ENCODE measurements at places on chromosomes 7 and 10.

DNA sequence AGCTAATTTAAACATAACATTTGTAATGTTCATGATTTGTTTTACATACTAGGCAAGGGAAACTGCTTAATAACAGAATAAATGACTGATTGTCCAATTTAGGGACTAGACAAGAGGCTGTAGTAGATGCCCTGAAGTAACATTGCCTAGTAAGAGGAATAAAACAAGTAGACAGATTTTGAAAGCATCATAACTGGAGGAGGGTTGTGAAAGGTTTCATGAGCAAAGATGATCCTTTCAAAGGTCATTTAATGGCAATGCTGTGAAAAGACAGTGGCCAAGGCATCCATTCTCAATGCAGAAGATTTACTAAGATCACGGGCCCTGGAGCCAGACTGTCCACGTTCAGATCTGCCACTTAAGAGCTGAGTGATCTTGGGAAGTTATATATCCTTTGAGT, 44.8 kb upstream of the HHEX start:
- DNase-seq: no peak

GRCh38 chr7:140542228-140542603, 62.9 kb upstream of the MKRN1 start:
- DNase-seq: no peak

GRCh38 chr10:27383595-27384542, 120.2 kb upstream of the RAB18 start:
- no peak for DNase-seq

DNA sequence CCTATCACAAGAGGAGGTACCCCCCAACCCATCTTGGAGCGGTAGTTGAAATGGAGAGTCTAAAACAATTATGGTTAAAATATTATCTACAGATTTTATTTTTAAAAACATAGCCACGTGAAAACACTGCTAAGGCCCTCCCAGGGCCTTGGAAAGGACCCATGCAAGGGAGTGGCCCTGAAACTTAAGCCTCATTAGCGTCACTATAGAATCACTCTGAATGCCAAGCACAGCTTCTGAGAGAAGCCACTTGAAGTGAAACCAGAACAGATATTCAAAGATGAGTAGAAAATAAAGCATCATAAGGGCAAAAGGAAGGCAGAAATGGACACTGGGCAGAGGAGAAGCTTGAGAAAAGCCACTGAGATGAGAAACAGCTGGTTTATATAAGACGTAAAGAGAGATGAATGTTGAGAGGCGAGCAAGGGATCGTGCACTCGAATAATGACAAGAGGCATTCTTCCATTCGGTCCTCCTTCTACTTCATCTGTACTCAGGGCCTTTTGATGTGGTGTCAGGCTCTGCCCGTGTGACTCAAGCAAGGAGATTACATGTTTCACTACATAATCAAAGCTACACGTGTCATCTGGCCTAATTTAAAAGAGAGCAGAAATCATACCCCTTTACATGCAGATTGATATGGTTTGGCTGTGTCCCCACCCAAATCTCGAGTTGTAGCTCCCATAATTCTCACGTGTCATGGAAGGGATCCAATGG, 33.4 kb upstream of the SLC39A12 start:
- DNase-seq: no peak

- no peak for DNase-seq
Observed at GRCh38 chr10:30990971-30991646, 40.6 kb downstream of the ZNF438 start.

DNA sequence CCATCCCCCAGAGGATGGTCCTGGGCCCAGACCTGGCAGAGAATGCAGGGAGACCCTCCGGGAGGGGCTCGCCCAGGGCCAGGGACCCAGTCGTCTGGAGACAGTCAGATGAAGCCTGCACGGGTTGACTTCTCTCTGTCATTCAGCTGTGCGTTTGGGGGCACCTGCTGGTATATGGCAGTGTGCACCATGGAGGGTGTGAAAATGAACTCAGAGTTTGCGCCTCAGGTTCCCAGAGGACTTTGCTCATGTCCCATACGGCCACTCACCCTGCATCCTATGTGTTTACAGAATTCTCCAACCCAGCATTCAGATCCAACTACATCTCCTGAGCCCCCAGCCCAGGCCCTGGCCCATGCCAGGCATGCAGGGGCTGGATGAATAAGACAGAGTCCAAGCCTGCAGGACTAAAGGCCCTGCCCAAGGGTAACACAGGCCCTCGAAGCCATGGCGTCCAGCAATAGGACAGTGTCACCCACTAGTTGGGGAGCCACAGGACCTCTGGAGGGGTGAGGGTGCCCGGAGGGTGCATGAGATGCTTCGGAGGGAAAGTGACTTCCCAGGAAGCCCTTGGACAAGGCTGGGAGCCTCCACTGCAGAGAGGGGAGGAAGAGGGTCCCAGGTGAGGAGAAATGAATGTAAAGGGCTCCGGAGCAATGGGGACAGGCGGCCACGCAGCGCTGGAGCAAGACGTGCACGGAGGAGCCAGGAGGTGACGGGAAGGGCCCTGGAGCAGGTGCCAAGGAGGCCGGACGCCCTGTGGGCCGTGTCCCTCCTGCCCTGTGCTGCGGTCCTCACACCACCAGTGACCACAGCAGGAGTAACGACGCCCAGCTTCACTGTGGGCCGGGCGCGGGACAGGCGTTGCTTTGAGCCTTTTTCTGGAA, 36.3 kb downstream of the CALML3 start:
- no peak for DNase-seq

DNA sequence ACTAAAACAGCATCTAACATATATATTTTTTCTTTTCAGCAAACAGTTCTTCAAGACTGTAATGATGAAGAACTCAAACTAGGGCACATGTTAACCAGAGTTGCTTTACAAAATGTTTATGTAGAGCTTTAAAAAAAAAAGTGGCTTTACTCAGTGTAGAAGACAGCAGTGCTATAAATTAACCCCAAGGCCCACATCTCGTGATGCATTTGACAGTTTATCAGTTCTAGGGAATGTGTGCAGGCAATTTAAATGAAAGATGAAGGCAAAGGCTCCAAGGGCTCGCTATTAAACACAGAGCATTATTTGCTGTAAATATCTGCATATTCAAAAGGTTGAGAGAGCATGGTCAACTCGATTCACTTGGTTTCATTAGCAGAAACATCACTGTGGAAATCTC, 558.1 kb downstream of the MAGI2 start:
- no peak for DNase-seq

- no peak for DNase-seq
Observed at GRCh38 chr10:96344178-96344577, 14.6 kb downstream of the OPALIN start.

- no peak for DNase-seq
Observed at GRCh38 chr10:86661161-86662025, 6.9 kb upstream of the LDB3 start.

DNA sequence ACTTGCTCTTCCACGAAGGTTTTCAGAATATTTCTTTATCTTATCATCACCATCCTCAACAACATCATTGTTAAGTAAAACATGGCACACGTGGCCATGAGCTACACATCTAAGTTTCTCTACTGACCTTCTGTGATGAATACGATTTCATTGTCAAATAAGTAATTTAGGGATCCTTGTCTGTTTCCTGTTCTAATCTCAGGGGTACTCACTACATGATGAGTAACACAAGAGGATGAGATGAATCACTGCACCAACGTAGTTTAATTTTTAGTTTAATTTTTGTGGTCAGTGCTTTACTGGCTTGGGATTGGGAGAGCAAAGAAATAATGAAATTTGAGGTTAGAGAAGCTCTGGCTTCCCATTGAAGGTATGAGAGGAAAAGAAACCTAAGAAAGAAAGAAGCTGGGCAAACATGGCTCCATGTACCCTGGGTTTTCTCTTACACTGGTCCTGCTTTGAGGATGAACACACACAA, 461.9 kb upstream of the KLF6 start:
- DNase-seq: no peak

- DNase-seq: no peak
Observed at GRCh38 chr7:111312966-111313365, 222.0 kb downstream of the LRRN3 start.

- DNase-seq: no peak
Observed at GRCh38 chr10:126455766-126456405, 67.6 kb upstream of the ADAM12 start.

DNA sequence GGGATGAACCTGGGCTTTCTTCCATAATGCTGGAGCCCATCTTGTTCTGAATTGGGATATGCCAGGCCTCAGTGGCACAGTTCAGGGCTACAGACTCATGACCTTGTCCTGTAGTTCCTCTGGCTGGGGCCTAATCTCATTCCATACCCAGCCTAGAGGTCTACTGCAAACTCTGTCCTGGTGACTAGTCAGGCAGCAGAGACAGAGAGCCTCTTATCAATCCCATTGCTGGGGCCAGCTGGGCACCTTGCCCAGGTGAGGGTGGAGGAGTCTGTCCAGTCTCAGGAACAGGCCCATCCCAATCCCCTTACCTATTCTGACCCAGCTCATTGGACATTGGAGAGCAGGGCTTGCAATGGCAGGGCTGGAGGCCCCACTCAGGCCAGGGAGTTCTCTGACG, 28.0 kb upstream of the COMTD1 start:
- DNase-seq: no peak

DNA sequence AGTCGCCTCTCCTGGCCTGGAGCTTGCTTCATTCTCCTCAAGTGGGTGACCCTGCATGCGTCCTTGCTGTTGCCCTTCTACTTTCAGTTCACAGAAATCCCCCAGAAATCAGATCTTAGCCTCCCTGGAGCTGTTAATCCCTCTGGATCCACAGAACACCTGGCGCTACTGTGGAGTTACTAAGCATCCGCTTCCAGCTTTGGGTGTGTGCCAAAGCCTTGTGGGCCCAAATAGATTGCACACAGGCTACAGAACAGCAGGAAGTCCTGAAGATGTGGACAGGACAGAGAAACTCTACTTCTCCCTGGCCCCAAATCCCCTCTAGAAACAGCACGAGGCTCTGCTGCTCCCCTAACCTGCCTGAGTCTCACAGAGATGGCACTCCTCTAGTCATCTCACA, 36.6 kb upstream of the PDLIM1 start:
- DNase-seq: no peak

DNA sequence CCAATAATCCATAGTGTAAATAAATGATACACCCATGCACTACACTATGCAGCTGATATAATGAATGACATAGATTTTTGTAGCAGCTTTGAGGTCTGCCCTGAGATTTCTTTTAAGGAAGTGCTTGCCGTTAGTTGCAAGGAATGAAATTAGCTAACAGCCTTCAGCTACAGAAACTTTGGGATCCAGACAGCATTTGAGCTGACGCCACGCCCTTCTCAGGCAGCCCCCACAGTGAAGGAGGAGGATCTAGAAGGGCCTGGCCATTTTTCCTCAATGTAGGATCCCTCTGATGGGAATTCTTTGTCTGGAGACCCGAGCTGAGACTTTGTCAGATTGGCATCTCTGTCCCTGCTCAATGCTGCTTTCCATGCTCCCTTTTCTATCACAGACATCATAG, 6.1 kb upstream of the PDK4 start:
- DNase-seq: no peak

DNA sequence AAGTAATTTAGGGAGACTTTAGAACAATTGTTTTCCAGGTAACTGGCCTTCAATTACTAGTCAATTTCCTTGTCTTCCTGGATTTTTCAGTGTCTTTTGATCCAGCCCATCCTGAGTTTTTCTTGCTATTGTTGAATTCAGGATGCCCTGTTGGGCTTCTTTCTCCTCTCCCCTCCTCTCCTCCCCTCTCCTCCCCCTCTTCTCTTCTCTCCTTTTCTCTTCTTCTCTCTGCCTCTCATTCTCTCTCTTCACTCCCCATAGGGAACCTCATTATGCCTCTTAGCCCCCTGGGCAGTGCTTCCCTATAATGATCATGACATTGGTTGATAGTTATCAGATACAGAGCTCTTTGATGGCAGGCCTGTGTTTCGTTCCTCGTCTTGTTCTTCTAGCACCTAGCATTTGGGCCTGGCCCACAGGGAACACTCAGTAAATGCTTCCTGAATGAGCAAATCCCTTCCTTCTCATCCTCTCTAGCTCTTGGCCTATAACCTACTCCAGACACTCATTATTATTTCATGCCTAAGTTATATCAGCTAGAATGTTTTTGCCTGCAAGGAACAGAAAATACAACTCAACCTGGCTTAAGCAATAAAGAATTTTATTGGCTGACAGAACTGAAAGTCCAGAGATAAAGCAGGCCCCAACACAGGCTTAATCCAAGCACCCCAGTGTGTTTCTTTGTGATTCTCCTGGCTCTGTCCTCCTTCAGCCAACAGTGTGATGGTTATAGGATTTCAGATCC, 56.8 kb downstream of the CACNB2 start:
- DNase-seq: no peak

DNA sequence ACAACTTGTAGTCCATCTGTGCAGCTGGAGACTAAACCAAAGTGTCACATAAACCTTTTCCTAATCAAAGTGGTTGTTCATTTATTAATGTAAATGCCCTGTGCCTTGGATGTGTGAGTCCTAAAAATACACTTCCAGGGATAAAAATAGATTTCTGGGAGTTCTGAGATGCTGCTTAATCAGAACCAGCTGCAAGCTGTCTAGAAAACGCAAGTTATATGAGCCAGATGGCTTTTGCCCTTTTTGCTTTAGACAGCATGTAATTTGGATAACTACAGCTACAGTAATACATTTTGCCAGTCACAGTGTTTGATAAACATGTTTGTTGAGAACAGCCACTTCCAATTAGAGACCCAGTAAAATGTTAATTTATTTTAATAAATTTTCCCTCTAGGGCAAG, 185.1 kb upstream of the PRPS1L1 start:
- DNase-seq: no peak

DNA sequence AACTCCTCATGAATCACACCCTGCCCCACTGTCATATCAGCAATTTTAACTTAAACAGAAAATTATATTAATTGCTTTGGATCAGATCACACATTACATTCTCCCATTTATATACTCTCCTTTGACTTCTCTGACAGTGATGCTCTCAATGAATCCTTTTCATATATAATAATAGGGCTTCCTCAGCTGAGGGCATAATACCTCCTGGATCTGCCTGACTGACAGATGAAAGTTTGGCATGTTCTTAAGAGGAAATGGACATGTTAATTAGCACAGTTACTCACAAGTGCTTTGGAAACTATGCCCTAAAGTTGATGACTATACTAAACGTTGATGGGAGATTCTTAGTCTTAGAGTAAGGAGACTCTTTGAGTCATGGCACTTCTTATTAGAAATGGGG, 478.2 kb upstream of the LRRN3 start:
- no peak for DNase-seq

GRCh38 chr10:18310761-18311160, 170.5 kb downstream of the CACNB2 start:
- no peak for DNase-seq

DNA sequence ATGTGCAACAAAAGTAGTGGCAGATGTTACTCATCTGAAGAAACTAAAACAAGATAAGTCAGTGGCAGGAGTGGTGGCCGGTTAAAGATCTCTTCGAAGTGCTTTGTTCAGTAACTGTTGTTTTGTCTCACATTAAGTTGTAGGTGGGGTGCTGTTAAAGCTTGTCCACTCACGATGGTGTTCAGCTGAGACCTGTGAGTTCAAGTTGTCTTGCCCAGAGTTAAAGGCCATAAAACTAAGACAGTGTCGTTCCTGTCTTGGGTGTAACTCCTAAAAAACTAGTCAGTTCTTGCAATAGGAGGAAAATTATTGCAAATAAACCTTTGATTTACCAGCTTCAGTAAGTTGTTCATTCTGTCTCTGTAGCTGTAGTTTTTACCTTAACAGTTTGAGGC, 857 bp upstream of the FOXP2 start:
- DNase-seq: no peak
